ENCODE measurements at places on chromosomes 3 and 15. TPM values are rescaled to one million over a fixed set of nuclear protein-coding genes. Genes with fewer than 3 reads are reported as not detected.

Gene DET1
- total RNA-seq: 8.0 TPM

Gene GALNT15
- not detected for total RNA-seq

Gene SCAANT1
- 5.6 TPM for total RNA-seq

Gene XCR1
- total RNA-seq: not detected

Gene ZBTB11
- 20.9 TPM for total RNA-seq

Gene CHRNA7
- total RNA-seq: 0.30 TPM

Gene APOD
- total RNA-seq: 2.7 TPM

Gene DUOXA2
- not detected for total RNA-seq

Gene OR5AC2
- not detected for total RNA-seq

Gene ECE2
- not detected for total RNA-seq

Gene TTC21A
- total RNA-seq: 3.9 TPM

Gene LRRC3B
- not detected for total RNA-seq

Gene ARHGEF3
- total RNA-seq: 3.4 TPM

Gene ITIH4
- 2.7 TPM for total RNA-seq

Gene ATP1B3
- total RNA-seq: 45.7 TPM

Gene UQCRC1
- total RNA-seq: 282 TPM

Gene CHRM5
- total RNA-seq: not detected

Gene MUSTN1
- total RNA-seq: not detected

Gene ITIH1
- total RNA-seq: not detected

Gene STRA6
- total RNA-seq: 45.8 TPM

Gene EFCC1
- not detected for total RNA-seq

Gene SPTBN5
- 2.1 TPM for total RNA-seq

Gene RTP3
- 0.08 TPM for total RNA-seq

Gene SAMD7
- not detected for total RNA-seq

Gene IL20RB
- 3.2 TPM for total RNA-seq

Gene TSPAN3
- total RNA-seq: 142 TPM

Gene ILDR1
- not detected for total RNA-seq

Gene UROC1
- not detected for total RNA-seq

Gene C3orf80
- total RNA-seq: 0.53 TPM

Gene FMN1
- 23.9 TPM for total RNA-seq

Gene ADGRG7
- total RNA-seq: not detected

Gene NDUFB5
- total RNA-seq: 93.7 TPM

Gene SMCO1
- total RNA-seq: not detected

Gene EXOG
- 16.1 TPM for total RNA-seq

Gene CGNL1
- total RNA-seq: 0.08 TPM

Gene CADPS
- 0.03 TPM for total RNA-seq

Gene AHSG
- not detected for total RNA-seq

Gene ZIC4
- total RNA-seq: 0.56 TPM

Gene ZIC1
- 5.5 TPM for total RNA-seq

Gene ANKRD63
- total RNA-seq: 0.37 TPM

Gene SOX14
- total RNA-seq: not detected

Gene ATP11B
- total RNA-seq: 60.2 TPM

Gene TMCO5A
- not detected for total RNA-seq

Gene FBXW12
- total RNA-seq: not detected

Gene FBXL2
- total RNA-seq: 2.4 TPM

Gene ECT2
- 33.6 TPM for total RNA-seq

Measured in A375 (cell line).